Esophagus muscularis mucosa (tissue), 4 donors: ENCODE measurements at places on chromosomes 1 and 21. TPM values are rescaled to one million over a fixed set of nuclear protein-coding genes. Genes with fewer than 3 reads are reported as not detected.

Gene MANEAL
- 1.2 TPM for total RNA-seq

Gene FCRL1
- not detected for total RNA-seq

Gene USH2A
- total RNA-seq = under 0.01 TPM

Gene TBX19
- total RNA-seq = 0.83 TPM

Gene FGR
- total RNA-seq = 32.1 TPM

Gene CDCA8
- 0.40 TPM for total RNA-seq

Gene LCE1B
- not detected for total RNA-seq

Gene HSD3B2
- total RNA-seq = not detected

Gene GPR25
- total RNA-seq = not detected

Gene TMEM125
- total RNA-seq = 0.40 TPM

Gene ACTA1
- total RNA-seq = 0.42 TPM

Gene SLAMF9
- total RNA-seq = not detected

Gene SNX7
- total RNA-seq = 40.5 TPM
